ENCODE measurements at places on chromosomes 5 and 9.

DNA sequence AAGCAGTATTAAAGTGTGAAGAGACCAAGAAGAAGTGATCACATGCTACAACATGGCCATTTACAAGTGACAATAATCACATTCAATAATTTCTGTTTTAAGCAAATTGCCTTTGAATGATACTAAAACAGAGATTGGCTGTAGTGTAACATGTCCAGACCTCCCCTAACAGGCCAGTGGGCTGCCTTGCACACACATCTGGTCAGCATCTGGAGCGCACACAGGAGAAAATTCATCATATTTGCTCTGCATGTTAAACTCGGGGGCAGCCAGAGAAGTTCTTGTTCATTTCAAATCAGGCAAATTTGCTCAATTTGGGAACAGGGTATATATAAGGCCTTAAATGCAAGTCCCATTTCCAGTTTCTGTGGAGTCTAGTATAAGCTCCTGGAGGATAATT lies 111.1 kb upstream of the FBXL7 start:
- DNase-seq = no peak

DNA sequence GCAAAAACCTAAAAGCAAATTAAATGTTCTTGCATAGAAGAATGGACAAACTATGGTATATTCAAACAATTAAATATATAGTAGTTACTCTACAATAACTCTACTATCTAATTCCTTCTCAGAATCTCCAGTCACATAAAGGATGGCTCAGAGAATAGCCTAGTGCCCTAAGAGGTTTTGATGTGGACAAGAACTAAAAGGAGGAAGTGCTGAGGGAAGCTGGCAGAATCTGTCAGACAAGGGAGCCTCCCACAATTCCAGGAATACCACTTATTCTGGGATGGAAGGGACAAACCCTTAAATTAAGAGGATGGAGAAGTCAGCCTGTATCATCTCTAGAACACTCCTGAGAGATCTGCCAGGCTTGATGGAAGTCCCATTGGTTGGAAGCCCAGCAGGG lies 30.4 kb downstream of the TNFSF8 start:
- DNase-seq = no peak

DNA sequence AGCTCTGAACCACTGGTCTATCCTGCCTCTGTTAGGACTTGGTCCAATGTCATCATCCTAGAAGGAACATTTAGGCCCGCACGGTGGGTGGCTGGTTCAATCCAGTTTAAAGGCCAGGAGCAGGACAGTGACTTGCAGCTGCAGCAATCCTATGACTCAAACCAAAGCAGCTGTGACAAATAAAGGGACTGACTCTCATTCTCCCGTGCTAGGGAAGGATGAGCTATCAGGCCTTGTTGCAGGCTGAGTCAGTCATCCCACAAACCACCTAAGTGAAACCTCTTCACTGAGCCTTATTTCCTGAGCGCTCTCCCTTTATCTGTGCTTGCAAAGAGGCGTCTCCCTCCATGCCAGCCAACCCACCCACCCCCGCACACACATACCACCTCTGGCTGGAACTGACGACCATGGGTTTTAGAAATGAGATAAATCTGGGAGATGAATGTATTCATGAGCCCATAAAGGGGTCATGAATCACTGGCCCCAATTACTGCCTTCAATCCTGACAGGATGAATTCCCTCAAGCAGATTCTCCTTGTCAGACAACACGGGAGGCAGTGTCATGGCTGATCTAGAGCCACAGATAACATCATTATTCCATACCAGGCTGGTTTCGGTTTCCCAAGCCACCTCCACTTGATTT lies 93.4 kb downstream of the KCNIP1 start:
- DNase-seq = no peak

DNA sequence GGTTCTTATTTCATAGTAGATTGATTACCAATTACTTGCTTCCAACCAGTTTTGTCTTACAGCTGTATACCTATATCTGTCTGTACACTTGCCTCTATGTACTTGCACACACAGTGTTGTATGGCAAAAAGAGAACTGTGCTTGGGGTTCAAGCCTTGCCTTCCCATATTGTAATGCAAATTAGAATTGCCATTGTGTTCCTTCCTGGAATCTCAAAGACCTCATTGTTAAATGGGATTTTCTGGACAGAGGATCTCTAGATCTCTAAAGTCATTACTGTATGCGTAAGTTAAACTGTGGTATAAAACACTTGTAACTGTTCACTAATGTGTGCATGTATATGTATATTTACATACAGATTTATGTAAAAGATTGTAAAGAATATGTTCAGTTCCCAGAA lies 428.8 kb downstream of the CAAP1 start:
- no peak for DNase-seq

DNA sequence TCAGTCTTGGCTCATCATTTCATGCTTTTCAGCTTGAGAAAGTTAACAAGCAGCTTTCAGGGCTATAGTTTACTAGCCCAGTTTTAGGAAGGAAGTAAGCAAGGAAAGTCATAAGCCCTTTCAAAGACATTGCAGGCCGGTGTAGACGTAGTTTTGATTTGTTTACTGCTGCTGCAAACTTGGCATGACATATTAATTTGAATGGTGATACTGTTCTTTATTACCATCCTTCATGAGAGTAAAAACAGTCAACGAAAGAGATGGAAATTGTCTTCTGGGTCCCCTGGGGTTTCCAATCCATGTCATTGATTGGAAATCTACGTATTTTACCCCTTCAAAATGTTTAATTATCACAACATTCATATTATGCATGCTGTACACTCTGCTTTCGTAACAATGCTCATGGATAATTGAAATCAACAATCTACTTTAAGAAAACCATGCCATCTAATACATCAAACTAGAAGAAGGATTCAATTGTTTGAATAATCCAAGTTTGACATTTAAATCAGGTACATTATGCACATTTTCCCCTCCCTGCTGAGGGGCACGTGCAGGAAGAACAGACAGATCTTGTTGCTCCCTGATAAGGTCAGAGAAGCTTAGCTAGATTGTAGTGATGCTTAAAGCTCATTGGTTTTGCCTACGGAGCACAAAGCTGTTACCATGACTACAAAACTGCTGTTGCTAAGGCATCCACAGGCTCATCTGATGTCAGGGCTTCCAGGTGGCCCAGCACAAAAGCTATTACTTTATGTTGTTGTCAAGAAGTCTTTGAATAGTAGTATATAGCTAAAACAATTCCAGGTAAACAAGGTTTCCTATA lies 139.9 kb upstream of the PRLR start:
- DNase-seq = no peak

- DNase-seq = no peak
These were observed 27.5 kb downstream of the ERP44 start for GRCh38 chr9:100071271-100071670.

DNA sequence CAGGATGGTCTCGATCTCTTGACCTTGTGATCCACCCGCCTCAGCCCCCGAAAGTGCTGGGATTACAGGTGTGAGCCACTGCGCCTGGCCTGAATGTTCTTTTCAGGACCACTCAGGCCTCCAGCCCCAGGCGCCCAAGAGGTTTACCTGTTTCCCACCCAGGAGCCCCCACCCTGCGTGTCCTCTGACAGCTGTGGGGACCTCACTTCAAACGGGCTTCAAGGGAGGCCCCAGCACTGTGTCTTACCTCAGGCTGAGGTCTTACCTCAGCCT lies 19.1 kb upstream of the SLC6A19 start:
- DNase-seq = no peak

GRCh38 chr5:60883229-60883628 lies 39.2 kb upstream of the ELOVL7 start:
- no peak for DNase-seq

DNA sequence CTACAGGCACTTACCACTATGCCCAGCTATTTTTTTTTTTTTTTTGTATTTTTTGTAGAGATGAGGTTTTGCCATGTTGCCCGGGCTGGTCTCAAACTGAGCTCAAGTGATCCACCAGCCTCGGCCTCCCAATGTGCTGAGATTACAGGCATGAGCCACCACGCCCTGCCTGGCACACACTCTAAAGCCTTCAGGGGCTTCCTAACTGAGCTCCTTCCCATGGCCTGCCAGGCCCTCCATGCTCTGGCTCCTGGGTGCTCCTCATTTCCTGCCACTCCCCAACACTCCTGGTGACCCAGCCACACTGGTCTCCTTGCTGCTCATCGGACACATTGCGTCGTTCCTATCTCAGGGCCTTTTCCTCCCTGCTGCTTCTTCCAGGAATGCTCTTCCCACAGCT lies 61.5 kb downstream of the CARTPT start:
- DNase-seq = no peak

DNA sequence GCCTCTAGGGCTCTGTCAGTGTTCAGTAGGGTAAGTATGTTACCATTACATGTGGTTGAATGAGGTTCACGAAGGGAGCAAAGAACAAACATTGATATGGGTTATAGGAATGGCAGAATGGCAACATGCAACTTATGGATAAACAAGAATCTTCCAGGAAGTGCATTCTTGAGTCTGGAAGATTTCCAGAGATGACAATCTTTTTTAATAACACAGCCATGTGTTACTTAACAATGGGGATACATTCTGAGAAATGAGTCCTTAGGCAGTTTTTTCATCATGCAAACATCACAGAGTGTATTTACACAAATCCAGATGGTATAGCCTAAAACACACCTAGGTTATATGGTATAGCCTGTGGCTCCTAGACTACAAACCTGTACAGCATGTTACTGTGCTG lies 9.1 kb upstream of the SLC28A3 start:
- no peak for DNase-seq

GRCh38 chr5:142959683-142960657 lies 189.8 kb downstream of the ARHGAP26 start:
- DNase-seq = no peak

DNA sequence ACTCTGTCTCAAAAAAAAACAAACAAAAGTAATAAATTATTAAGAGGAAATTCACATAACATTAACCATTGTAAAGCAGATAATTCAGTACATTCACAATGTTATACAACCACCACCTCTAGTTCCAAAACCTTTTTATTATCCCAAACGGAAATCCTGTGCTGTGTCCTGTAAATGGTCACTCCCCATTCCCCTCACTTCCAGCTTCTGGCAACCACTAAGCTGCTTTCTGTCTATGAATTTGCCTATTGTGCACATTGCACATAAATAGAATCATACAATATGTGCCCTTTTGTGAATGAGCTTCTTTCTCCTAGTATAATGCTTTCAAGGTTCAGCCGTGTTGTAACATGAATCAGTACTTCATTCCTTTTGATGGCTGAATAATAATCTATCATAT lies 20.8 kb downstream of the C9orf152 start:
- no peak for DNase-seq

DNA sequence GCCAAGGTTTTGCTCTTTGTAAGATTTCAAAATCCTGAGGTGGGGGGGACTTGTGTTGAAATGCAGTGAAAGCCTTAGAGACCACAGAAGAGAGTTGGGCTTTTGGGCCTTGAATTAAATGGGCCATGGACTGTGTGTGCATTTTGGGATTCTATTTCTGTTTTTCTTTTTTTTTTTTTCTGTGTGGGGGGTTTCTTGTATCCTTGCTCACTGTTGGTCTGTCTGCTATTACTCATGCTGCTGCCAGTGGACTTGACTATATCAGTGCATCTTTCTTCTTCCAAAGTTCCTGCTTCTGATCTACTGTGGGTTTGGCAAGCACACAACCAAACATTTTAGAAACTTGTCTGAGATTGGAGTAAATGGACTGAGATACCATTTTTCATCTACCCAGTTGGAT lies 344.9 kb downstream of the ARL15 start:
- no peak for DNase-seq

DNA sequence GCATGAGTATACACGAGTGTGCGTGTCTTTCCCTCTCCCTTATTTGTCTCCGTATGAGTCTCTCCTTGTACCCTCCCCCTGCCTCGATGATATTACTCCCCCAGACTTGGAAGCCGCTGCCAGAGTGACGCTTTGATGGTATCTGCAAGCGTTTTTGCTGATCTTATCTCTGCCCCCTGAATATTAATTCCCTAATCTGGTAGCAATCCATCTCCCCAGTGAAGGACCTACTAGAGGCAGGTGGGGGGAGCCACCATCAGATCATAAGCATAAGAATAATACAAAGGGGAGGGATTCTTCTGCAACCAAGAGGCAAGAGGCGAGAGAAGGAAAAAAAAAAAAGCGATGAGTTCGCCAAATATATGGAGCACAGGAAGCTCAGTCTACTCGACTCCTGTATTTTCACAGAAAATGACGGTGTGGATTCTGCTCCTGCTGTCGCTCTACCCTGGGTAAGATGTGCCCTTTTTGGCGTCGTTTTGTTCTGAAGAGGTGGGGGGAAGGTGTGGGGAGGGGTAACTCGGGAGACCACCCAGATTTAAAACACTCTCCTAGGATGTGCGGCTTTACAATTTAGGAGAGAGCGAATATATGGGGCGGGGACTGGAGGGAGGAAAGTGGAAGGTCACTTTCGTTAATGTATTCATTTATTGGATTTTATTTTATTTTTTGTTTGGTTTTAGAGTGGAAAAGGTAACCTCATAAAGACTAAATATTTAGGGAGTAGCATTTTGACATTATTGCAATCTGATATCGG lies at the start of gene GABRG2:
GABRG2 (plus strand) TSS at position 119 of the 757 bp plus-strand sequence; CDS start at position 346, 227 bp downstream.
- DNase-seq = no peak

- DNase-seq = no peak
These were observed 145.4 kb downstream of the GADD45G start for GRCh38 chr9:89750117-89750791.

DNA sequence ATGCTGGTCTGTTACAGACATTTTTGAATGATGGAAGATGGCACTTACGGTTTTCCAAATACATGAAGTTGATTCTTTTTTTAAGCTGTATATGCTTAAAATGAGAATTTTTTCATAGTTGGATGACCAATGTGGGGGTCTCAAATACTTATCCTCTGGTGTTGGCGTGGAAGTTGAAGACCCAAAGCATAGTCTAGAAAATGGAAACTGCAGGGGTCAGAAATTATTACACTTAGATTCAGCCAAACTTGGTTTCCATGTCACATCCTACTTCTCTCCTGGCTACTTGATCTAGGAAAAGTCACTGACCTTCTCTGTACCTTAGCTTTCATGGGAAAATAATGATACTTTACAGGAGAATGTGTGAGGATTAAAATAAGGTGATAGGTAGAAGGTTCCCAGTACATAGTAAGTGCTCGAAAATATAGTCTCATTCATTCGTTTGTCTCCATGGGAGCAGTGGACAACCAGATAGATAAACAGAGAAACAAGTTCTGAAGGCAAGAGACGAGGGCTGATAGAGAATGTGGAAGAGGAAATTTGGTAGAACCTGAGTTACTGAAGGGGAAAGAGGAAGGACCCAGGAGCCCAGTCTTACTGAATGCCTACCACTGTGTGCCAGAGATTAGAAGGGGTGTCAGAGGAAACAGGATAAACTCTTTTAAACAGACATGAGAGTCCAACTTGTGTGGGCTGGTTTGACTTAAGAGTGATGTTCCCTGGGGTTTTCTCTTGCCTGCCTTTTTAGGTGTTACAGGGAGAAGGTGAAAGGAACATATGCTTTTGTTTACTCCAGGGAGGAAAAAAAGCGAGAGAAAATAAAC lies 560.3 kb upstream of the KLF4 start:
- no peak for DNase-seq

Data from activated CD8-positive, alpha-beta memory T cell treated with anti-CD3 and anti-CD28 coated beads for 4 hours (primary cell).